ENCODE measurements at places on chromosomes 1 and 21.

DNA sequence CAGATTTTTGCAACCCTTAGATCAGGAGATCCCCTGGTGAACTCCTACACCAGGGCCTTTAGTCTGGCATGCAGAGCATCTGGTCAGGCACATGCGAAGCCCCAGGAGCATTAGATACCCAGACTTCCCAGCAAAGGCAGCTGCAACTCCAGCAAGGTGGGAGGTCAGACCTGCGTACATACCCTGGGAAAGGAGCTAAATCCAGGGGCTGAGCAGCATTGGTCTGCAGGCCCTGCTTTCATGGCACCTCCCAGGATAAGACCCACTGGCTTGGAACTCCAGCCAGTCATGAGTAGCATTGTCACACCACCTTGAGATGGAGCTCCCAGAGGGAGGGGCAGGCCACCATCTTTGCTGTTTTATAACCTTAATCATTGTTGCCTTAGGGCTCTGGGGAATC, 92.3 kb downstream of the KCNT2 start:
- DNase-seq = no peak

- DNase-seq = no peak
Measured at GRCh38 chr1:230549625-230550024, 92.7 kb upstream of the COG2 start.

- DNase-seq = no peak
Measured at GRCh38 chr1:113662101-113662500, 97.2 kb downstream of the PHTF1 start.

DNA sequence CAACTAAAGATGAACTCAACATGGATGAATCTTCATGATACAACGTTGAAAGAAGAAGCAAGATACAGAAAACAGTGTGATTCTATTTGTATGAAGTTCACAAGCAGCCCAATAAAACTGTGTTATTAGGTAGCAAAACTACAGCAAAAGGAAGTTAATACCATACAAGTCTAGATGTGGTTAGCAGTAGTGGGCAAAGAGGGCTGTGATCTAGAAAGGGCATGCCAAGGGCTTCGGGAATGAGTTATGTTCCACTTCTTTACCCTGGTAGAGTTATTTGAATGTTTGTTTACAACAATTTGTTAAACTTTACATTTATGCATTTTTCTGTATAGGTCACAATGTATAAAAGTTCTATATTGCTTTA, 9.2 kb downstream of the TNFRSF9 start:
- DNase-seq = no peak

DNA sequence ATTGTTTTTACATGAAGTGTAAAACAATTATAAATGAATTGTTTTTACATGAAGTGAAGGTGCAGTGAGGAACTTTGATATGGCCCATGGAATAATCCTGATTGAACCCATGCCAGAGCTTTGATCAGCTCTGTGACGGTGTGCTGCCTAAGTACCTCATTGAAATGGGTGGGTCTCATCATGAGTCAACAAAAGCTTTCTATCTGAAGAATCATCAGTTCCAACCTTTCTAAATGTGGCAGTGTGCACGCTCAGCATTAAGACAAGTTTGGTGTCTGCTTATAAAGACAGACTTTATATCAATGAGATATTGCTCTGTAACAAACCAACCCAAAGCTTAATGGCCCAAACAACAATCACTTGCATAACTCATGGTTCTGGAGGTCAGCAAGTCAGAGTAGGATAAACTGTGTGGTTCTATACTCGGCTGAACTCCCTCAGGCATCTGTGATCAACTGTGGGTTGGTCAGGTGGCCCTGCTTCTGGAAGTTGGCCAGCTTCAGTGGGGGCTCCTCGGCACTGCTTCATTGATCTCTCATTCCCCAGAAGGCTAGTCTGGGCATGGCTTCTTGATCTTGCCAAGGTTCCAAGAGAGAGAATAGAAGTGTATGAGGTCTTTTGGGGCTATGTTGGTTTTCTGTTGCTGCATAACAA, 258.0 kb downstream of the LTN1 start:
- no peak for DNase-seq

DNA sequence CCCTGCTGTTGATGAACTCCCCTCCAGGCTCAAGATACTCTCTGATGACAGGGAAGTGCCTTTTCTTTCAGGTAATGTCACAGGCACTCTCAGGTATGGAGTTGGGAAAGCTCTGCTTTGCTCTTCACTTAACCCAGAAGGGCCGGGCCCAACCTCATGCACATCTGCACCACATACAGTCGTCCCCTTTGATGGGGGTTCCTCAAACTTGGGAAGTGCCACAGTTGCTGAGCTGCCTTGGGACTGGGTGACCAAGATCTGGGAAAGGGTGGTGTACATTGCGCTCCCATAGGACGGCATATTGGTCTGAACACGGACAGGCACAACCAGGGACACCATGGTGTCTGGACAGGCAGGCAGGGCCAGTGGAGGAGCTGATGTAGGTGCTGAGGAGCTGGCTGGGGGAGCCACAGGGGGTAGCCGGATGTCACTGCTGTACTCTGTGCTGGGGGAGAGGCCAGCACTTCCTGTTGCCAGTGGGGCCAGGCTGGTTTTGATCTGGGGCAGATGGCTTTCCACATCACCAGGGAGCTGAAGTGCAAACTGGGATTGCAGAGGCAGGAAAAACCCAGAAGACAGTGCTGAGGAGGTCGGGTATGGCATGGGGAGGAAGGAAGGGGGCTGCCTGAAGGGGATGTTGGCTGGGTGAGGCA, 96.2 kb upstream of the EDN2 start:
- DNase-seq = no peak

- no peak for DNase-seq
Measured at GRCh38 chr1:46394872-46395465, 852 bp downstream of the FAAH start.

DNA sequence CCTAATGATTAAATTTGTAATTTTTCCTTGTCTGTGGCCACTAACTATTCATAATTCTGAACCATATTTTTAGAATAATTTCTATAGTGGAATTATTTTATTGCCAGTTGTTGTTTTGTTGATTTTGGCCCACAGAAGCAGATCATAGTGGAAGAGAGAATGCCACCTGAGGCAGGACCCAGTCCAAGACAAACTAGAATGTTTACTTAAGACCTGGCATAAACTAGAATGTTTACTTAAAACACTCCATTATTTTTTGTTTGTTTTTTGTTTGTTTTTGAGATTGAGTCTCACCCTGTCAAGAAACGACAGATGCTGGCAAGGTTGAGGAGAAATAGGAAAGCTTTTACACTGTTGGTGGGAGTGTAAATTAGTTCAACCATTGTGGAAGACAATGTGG, 310.2 kb downstream of the MRPL39 start:
- DNase-seq = no peak

- DNase-seq = peak; percentile 50
Measured at GRCh38 chr1:233790662-233791371, 113.7 kb upstream of the SLC35F3 start.

DNA sequence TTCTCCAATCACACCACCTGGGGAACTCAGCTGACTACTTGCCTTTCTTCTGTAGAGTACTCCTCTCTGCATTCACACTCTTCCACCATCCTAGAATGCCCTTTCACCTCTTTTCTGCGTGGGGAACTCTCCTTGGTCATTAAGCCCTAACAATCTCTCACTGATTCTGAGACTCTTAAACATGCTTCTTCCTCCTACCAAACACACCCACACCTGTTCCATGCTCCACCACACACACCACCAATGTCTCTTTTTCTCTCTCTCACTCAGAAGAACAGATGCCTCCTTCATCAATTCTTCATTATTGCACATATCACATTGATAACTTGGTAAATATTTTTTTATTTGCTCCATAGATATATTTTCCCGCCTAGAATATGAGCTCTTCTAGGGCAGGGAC, 53.6 kb downstream of the WARS2 start:
- no peak for DNase-seq

- no peak for DNase-seq
Measured at GRCh38 chr1:39333296-39333695, 128.8 kb downstream of the MACF1 start.

GRCh38 chr1:182281541-182281940, 110.0 kb downstream of the GLUL start:
- no peak for DNase-seq

DNA sequence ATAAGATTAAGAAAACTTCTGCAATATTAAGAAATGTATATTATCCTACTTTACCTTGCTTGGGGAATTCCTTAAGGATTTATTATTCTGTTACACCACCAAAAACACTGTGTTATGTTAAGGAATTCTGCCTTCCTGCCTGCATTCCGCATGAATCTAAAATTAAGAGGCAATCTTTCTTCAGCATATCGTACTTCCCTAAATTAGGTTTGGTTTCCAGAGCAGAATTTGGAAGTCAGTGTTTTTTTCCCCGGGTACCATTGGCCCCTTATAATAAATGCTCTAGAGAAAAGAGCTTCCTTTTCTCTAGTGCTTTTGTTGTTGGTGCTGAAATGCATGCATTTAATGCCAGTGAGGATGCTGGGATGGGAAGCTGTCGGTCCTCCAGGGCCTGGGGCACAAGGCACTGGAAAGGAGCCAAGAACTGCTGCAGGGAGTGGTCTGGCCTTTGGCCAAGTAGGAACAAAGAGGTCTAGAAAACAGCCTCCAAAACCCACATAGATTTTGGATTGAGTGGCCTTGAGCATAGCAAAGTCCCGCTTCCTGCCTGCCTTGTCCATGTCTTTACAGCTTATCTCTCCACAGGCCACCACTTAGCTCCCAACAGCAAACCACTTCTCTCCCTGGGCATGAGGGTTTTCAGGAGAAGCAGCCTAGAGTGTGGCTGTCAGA, 69.9 kb downstream of the RRAGC start:
- peak; percentile 27 for DNase-seq

DNA sequence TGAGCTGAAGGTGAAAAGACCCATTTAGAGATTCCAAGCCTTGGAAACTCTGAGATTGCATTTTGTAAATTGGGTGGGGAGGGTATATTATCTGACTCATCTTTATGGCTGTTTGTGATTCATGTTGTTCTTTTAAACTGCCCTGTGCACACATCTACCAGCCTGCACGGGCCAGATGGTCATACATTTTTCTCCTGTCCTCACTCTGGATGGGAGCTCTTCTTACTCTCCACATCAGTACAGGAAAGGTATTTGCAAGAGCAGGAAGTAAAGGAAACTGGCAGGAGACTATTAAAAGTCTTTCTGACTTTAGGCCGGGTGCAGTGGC, 14.3 kb upstream of the NMNAT2 start:
- no peak for DNase-seq

DNA sequence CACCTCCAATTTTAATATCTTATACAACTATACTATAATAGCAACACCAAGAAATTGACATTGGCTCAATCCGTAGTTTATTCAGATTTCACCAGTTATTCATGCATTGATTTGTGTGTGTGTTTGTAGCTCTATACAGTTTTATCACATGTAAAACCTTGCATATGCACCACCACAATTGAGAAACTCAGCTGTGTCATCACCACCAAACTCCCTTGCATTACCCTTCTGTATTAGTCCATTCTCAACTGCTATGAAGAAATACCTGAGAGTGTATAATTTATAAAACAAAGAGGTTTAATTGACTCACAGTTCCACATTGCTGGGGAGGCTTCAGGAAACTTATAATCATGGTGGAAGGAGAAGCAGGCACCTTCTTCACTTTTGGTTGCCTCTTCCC, 162.1 kb downstream of the PATJ start:
- no peak for DNase-seq

- no peak for DNase-seq
Measured at GRCh38 chr21:35724156-35724555, 336.2 kb downstream of the SETD4 start.

GRCh38 chr1:29256394-29256793, 20.1 kb downstream of the PTPRU start:
- no peak for DNase-seq

DNA sequence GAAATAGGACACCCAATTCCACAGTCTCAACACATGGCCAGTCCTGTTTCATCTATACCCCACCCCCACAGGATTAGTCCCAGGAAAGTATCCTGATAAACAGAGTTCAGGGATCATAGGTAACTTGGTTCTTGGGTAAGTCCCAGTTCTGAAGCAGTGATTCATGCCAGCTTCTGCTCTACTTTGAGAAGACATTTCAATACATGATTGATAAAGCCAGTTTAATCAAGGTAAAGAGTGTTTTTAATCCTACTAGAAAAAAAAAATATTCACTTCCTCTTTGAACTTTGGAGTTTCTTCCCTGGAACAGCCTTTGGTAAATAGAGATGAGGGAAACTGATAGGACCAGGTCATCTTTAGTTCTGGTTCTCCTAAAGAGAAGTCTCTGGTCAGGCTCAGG, 142.4 kb downstream of the TLR5 start:
- no peak for DNase-seq

- no peak for DNase-seq
Measured at GRCh38 chr1:172162236-172162635, 258.2 kb upstream of the C1orf105 start.

DNA sequence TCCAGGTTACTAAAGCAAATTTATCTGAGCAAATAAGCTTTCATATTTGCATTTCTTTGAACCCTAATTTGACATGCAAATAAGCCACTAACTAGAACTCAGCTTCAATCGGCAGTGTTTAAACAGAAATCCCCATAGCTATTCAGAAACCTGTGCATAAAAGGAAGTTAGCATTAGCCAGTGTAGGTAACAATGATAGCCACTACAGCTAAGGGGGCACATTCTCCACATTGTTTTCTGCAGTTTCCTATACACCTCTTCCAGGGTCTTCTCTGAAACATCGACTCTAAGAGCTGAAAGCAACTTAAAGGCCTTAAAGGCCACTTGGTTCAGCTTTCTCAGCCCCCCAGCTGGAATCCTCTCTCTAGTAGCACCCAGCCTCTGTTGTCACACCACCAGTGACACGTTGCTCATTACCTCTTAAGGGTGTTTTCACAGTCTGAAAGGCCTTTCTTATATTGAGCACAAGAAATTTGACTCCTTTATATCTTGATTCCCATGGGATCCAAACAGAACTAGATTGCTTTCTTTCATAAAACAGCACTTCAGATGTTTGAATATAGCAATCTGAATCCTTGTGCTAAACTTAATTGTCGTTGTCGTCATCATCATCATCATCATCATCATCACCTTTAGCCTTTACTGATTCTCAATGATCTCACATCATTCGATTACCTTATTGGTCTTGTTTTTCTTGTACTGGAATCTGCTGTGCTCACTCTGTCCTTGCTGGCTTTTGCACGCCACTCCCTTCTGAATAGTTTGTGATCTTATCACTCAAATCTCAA, 93.9 kb upstream of the DAB1 start:
- DNase-seq = no peak
